ENCODE measurements at places on chromosomes 5 and 9.

- DNase-seq = no peak
Measured at GRCh38 chr9:12776513-12777055, 1.8 kb downstream of the LURAP1L start.

DNA sequence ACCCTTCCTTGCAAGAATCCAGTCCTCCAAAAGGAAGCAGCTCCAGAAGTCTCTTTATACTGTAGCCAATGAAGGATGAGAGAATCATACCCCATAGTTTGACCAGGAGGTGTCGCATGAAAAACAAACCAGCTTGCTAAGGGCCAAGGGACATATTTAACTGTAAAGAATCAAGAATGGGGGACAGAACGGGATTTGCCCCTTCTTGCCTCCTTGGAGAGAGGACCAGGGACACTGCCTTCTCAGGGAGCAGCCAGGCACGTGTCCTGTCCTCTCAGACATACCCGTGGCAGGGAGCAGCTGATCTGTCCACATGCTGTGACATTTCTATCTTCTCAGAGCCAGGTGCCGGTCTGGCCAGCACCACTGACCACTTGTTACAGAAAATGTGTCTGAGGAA lies 11.7 kb downstream of the PRUNE2 start:
- DNase-seq = no peak

DNA sequence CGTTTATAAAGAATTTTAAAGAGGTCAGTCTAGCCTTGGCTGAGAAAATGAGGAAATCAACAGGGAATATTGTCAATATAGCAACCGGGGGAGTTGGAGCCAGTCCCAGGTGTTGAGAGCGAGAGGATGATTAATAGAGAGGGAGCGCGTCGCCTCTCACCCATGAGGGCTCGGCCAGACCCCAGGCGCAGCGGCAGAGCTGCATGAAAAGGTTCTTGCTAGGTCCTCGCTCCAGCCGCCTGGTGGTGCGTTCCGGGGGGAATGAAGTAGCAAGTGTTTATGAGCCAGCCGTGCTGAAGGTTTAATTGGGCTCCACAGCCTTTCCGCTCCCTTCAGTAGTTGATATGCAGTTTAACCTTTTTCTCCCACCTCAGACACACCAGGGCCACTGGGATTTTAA lies 167.3 kb upstream of the IRX1 start:
- no peak for DNase-seq

GRCh38 chr5:17277907-17278306 lies 60.5 kb downstream of the BASP1 start:
- no peak for DNase-seq

DNA sequence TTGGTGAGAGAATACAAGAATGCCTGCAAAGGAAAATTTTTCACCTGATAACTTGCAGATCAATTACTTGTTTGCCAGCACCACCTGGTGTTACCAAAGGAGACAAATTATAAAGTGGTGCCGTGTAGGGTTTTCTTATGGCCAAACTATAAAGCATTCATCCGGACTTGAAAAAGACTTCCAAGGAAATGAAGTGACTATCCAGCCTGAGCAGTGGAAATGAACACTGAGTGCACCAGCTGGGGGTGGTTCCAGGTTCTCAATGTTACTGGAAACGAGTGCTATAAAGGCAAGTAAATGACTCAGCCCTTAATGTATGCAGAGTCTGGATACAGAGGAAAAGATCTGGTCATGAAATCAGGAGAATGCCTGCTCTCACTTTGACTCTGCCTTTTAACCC lies 113.1 kb downstream of the DNAH5 start:
- DNase-seq = no peak

All from urinary bladder (tissue), 4 donors.